ENCODE measurements at places on chromosomes 12 and 14.

DNA sequence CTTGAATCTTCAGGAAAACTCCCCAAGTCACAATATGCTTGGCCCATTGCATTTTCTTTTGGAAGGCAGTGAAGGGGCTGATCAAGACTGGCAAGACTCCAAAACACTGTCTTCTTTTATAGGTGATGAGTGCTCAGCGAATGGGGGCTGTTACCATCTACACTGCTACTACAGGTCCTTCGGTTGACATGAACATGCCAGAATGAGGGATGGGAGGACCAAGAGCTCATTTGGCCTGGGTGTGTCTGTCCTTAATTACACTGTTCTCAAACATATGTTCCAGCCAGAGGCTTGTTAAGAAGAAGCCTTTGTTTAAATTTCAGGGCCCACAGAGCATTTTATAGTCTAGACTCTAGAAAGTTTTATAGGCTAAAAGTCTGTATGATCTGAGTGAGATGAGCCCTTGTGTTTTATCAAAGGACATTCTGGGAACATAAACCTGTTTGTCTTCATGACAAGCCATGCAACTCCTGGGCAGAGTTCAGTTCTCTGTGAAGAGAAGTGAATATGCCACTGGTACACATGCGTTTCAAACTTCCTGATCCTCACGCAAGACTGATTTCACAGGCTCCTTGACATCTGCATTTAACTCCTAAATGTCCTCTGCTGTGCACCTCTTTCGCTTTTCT lies 4.7 kb upstream of the FAM234B start:
- peak; percentile 71 for DNase-seq

GRCh38 chr12:121575952-121576625 lies 4.7 kb downstream of the KDM2B start:
- DNase-seq = no peak

GRCh38 chr14:69046476-69046860 lies 67.4 kb upstream of the ACTN1 start:
- no peak for DNase-seq

DNA sequence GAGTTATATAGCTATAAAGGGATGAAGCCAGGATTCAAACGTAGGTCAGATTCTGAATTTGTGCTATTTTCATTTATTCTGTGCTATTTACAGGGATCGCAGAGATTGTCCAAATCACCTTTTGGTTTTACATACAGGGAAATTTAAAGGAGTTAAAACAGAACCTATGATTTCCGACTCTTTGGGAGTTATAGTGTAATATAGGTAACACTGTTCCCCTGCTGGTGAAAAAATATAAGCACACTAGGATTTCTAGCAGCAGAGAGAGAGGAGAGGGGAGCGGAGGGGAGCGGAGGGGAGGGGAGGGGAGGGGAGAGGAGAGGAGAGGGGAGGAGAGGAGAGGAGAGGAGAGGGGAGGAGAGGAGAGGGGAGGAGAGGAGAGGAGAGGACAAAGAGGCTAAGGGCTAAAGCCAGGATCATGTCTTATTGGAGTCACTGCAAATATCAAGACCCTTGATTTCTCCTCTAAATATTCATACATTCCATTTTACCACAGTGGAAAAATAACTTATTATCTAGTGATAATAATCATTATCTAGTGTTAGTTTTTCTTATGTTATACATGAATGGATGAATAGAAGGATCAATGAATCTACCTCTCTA lies 46.2 kb upstream of the KCNH5 start:
- no peak for DNase-seq

- DNase-seq = no peak
These were observed 7.6 kb downstream of the SUSD6 start for GRCh38 chr14:69619012-69619411.

DNA sequence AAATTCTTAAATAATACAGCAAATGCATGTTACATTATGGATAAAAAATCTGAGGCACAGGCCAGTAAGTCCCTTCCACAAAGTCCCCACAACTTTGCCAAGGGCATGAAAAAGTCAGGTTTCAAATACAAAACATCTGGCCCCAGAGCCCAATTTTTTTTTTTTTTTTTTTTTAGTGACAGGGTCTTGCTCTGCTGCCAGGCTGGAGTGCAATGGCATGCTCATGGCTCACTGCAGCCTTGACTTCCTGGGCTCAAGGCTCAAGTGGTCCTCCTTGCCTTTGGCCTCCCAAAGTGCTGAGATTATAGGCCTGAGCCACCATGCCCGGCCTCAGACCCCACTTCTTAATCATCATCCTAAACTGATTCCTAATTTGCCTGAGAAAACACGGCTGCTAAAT lies 3.1 kb upstream of the TTC8 start:
- DNase-seq = no peak

GRCh38 chr14:101502761-101503392 lies 58.4 kb upstream of the DIO3 start:
- no peak for DNase-seq

DNA sequence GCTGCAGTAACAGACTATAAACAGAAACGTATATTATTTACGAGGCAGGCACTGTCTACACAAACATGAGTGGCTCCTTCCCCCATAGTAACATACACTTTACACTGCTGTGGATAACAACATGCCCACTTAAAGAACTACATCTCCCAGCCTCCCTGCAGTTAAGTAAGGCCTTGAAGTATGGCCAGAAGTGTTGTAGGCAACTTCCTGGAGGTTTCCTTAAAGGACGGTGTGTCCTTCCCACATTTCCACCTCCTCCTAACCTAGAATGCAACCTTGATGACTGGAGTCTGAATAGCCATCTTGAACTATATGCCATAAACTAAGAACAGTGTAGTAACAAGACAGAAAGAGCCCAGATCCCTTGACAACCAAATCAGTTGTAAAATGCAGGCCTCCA lies 20.3 kb downstream of the MED13L start:
- DNase-seq = peak; percentile 40

DNA sequence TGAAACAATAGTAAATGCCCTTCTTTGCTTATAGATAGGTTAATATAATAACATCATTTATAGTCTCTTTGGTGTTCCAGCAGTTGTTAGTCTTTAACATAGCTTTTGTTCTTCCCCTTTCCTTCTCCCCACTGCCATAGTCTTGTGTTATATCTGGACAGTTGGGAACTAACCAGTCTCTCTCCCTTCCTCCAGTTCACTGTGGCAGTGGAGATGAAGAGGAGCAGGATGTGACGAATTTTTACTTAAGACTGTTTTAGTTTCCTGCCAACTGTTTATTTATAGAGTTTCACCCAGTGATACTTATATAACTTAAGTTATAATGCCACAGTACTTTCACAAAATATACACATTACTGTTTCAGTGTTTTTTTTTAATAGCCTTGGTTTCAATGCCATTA lies 277.4 kb downstream of the PDZRN4 start:
- no peak for DNase-seq

GRCh38 chr12:65828711-65829339 lies 4.5 kb downstream of the HMGA2 start:
- no peak for DNase-seq

DNA sequence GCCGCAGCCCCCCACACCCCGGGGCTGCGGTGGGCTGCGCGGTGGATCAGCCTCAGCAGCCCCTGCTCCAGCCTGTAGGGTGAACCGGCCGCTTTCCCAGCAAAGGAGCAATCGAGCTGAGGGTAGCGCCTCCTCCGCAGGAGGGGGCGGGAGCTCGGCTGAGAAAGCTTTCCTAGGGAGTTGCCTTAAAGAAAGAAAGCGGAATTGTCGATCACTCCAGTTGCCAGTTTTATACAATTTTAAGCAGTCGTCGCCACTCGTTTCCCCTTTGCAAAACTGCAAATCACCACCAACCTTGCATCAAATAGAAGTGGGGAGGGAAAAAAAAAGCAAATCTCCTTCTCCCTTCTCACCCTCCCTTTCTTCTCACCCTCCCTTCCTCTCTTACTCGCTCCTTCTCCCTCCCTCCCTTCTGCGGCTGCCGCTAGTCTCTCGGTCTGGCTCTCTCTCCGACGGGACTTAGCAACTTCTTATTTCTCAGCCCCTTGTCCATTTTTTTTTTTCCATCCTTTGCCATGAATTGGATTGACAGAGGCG lies at the start of gene PDE3A:
PDE3A (plus strand) TSS at position 424 of the 537 bp plus-strand sequence. CDS start 748 bp downstream, outside the sequence.
- DNase-seq = no peak

GRCh38 chr12:57299514-57300016 lies 48.6 kb upstream of the STAC3 start:
- DNase-seq = peak; percentile 59

GRCh38 chr14:104784846-104785707 lies 10.5 kb downstream of the AKT1 start:
- DNase-seq = peak; percentile 93

DNA sequence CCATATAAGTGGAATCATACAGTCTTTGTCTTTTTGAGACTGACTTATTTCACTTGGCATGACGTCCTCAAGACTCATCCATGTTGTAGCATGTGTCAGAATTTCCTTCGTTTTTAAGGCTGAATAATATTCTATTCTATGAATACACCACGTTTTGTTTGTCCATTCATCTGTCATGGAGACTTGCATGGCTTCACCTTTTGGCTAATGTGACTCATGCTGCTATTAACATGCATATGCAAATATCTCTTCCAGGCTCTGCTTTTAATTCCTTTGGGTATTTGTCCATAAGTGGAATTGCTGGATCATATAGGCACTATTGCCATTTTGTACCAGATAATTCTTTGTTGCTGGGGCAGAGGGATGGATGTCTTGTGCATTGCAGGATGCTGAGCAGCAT lies 19.6 kb upstream of the WSCD2 start:
- no peak for DNase-seq

DNA sequence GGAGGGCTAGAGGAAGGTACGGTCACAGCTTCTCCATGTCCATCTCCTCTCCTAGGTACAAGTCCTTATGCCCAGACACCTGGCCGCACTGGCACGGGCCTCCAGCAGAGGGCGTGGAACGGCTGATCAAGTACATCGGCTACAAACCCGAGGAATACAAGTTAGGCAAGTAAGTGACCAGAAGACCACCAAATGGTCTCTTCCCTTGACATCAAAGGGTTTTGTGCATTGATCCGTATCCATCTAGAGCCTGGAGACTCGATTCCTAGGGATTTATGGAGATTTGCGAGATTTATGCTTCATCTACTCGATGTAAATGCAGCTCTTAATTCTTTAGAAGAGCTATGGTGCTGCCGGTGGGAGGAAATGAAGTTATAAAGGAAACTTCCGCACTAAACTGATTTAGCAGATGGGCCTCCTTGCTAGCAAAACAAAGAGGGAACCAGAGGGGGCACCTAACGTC lies 44.2 kb downstream of the KCTD10 start:
- DNase-seq = peak; percentile 66

GRCh38 chr12:81162391-81163136 lies 84.7 kb downstream of the ACSS3 start:
- no peak for DNase-seq

GRCh38 chr14:28677381-28677780 lies 89.2 kb upstream of the FOXG1 start:
- DNase-seq = no peak

GRCh38 chr14:104554608-104555429 lies 24.7 kb upstream of the C14orf180 start:
- no peak for DNase-seq

GRCh38 chr12:122963941-122964265 lies 2.4 kb downstream of the ABCB9 start:
- DNase-seq = no peak

- peak; percentile 86 for DNase-seq
These were observed 18.4 kb downstream of the OLR1 start for GRCh38 chr12:10153271-10154144.

GRCh38 chr14:101369916-101370592 lies 191.2 kb upstream of the DIO3 start:
- no peak for DNase-seq

DNA sequence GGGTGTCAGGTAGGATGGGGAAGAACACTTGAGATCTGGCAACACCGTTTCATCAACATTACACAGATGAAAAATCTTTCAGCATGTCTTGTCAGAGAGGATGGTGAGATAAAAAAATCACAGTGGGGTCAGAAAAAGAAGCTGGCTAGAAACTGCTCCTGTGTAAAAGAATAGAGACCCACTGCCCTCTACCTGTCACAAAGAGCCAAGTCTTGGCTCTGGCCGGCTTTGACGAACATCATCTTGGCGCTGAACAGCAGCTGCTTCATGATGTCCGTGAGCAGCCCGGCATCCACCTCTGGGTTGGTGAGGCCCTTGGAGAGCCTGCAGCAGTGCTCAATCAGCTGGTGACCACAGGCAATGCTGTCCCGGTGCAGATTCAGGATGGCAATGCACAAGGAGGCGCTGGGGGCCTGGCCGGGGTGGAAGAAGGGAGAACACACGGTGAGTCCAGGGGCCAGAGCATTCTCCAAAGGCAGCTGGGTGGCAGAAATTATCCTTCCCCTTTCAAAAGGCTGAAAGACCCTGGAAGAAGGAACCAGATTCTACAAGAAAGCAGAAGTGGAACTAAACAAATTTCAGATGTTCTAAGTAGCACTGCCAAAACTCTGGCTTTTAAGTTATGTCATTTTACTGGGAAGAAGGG lies 50.2 kb downstream of the ZFYVE26 start:
- no peak for DNase-seq

DNA sequence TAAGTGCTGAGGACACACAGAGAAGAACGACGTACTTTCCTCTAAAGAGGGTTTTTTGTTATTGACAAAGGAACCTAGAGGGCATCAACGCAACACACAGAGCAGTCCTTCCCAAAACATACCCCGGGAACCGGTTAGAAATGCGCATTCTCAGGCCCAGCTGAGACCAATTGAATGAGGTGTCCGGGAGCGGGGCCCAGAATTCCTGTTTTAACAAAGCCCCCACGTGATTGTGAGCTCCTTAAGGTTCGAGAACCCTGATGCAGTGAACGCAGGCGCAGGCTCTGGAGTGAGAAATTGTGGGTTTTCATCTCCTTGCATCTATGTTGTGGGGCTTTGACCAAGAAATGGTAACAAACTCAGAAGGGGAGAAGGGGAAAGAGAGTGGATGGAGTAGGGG lies 51.0 kb upstream of the TBX3 start:
- DNase-seq = no peak

- DNase-seq = no peak
These were observed 92.8 kb upstream of the FLRT2 start for GRCh38 chr14:85437148-85437547.

DNA sequence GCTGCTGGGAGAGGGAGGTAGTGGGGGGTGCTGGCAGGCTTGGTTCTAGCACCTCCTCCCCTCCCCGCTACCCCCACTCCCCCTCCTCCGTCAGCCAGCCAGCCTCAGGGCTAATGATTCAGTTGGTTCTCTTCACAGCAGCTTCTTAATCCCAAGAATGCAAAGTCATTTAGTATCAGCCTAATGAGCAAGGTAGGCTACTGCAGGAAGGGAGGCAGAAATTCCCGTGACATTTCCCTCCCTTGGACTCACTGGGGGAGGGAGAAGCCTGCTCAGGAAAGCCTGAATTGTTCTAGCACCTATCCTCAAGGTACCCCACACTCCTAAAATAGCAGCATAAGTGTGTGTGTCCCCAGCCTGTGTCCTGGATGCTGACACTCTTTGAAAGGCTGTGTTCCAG lies 29.8 kb downstream of the ITPK1 start:
- DNase-seq = no peak
